B cell (primary cell): ENCODE measurements at places on chromosomes 7 and 10. TPM values are rescaled to one million over a fixed set of nuclear protein-coding genes. Genes with fewer than 3 reads are reported as not detected.
A peak's percentile ranks its signal among the peaks of the same experiment; 100 is the strongest.

GRCh38 chr7:116271161-116271913, 61.0 kb downstream of the TES start:
- no peak for DNase-seq

GRCh38 chr10:18142151-18142550, 1.9 kb downstream of the CACNB2 start:
- DNase-seq: no peak

CCDC7 gene
- total RNA-seq: 23.5 and 26.6 TPM in 2 replicates

GRCh38 chr10:123102673-123103072, 33.1 kb upstream of the HMX3 start:
- DNase-seq: no peak

DNA sequence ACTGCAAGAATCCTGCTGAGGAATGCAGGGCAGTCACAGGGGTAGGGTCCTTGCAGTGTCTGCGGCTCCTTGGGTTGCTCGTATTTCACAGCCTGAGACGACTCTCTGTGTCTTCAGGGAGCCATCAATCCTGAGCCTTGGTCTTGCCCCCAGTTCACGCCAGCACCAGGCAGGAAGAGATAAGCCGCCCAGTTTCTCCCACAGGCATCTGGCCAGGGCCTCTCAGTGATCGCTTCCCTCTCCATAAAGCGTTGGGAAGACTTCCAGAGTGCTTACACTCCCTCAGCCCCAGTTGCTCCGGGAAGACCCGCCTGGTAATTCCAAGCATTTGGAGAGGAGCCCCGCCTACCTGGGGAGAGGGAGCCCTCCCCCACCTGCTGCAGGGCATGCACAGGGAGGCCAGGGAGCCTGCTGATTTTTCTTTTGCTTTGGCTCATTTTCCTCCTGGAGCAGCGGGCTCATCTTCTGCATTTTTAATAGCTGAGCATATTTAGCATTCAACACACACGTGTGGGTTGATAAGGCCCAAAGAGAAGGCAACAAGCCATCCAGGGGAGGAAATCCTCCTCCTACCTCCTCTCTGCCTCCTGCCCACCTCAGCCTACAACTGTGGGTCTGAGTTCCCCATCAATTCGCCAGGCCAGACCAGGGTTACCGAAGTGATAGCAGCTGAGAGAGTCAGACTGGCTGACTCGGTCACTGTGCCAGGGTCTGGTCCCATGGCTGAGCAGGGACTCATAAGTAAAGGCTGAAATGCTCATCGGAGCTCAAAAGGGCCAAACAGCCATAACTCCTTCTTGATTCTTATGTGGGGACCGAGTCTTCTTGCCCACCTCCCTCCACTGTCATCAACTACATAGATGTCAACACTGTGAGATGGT, 74.4 kb upstream of the EFCAB10 start:
- DNase-seq: no peak

DNA sequence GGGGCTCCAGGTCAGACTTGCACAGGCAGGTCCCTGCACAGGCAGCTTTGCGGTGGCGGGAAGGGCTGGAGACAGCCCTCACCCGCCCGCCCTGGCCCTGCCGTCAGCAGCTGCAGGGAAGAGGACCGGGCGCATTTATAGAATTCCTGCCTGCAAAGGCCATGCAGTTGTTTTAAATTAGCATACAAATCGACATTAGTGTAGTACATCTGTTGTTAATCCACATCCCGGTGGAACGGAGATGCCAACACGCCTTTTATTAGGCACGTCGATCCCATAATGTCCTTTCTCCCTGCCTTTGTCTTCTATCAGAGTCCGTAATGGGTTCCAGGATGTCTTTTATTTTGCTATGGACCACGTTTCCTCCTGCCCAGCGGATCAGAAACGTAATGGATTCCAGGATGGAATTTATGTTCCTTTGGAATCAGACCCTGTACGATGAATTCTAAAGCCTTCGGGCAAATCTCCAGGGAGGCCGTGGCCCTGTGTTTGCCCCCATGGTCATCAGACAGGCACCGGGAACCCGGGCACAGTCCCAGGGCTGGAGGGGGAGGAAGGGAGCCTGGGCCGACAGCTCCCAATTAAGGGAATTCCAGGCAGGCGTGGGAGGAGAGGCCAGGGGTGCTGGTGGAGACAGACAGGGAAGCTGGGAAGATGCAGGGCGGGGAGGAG, 123.9 kb downstream of the COL26A1 start:
- no peak for DNase-seq

MRPS33 gene
- 25.3 and 30.1 TPM in 2 replicates for total RNA-seq

MBL2 gene
- total RNA-seq: not detected in 2 replicates

- DNase-seq: no peak
Observed at GRCh38 chr10:2981361-2981801, 86.0 kb upstream of the PFKP start.

DNA sequence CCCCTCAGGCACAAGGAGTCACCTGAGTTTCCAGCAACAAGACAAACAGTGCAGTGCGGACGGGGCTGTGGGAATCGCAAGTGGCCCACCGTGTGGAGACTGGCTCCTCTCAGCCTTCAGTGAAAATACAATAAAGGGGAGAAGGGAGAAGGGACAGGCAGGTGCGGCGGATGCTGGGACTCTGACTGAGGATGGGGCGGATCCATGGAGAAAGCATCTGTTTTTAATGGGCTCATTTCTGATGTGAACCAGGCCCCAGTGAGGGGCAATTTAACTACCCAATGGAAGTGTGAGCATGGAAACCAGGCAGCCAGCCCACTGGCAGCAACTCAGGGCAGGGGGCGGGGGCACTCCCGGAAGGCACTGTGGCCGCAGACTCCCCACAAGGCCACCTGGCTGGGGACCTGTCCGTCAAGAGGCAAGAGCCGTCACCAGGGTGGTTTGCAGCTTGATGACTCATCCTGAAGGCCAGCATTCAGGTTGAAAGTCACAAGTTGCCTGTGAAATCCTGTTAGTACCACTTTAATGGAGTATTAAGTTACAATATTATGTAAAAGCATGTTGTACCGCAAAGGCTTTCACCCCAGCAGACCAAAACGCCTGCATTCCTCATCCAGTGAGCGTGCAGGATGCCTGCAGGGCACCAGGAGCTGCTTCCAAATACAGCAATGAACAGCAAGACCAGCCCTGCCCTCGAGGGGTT, 476.4 kb downstream of the PTPRN2 start:
- DNase-seq: no peak

DNA sequence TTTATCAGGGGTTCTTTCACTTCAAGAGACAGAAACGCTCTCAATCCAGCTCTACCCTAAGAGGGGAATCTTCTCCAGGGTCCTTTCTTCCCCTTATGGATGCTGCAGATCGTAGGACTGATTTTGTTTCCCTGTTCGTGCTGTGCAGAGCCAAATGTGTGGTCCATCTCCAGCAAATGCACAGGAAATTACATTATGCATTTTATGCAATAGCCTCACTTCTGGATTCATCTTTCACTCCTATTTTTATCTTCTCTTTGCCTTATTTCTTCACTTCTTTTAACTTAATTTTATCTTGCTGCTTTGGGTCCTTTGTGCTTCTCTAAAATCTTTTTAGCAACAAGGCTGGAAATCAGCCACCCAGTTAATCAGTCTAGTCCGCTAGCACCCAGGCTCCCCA, 184.5 kb upstream of the INHBA start:
- no peak for DNase-seq

GRCh38 chr10:131641231-131641630, 259.6 kb upstream of the PPP2R2D start:
- no peak for DNase-seq

DNA sequence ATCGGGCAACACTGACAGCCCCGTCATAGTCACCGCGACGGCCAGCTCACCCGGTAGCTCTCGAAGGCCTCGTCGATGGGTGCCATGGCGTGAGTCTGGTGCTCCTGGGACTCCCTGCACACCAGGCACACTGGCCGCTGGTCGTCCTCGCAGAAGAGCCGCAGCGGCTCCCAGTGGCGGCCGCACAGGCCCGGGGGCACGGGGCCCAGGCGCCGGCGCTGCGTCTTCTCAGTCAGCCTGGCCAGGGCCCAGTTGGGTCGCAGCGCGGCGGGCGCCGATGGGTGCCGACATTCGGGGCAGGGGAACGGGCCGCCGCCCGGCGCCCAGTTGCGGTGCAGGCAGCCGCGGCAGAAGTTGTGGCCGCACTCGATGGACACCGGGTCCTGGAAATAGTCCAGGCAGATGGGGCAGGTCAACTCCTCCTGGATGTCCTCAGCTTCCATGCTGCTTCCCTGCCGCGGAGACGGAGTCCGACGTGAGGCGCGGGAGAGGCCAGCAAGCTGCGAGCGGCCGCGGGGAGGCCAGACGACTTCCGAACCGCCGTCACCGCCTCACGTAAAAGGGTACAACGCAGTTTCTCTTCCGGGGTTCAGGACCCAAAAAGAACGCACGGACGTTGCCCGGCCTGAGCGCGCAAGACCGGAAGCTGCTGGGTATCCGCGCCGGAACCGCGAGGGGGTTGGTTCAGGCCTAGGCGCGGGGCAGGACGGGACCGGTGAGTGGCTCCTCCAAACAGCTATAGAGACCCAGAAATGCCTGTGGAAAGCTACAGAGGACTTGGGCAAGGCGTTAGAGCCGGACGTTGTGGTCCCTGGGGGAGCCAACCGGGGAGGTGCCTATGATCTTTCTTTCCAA, at the start of gene TRIM4:
Gene TRIM4 (minus strand): TSS at position 572 of the 855 bp plus-strand sequence. CDS start 129 bp downstream, at position 443.
- peak; percentile 92 for DNase-seq

DNA sequence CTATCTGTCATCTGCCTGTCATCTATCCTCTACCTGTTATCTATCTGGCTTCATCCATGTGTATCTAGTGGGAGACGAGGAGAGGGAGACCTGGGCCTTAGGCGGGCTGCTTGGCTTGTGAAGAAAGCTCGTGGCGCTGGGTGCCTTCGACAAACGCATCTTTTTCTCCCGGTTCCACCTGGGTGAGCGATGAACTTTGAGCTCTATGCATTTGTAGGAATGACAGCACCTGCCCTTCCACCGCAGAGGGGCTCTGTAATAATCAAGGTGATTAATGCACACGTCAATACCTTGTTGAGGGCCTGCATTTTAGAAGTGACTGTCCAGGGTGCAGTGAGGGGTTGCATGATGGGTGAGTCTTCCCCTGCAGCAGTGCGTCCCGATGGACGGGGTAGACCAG, 2.6 kb upstream of the VIPR2 start:
- DNase-seq: no peak

DNA sequence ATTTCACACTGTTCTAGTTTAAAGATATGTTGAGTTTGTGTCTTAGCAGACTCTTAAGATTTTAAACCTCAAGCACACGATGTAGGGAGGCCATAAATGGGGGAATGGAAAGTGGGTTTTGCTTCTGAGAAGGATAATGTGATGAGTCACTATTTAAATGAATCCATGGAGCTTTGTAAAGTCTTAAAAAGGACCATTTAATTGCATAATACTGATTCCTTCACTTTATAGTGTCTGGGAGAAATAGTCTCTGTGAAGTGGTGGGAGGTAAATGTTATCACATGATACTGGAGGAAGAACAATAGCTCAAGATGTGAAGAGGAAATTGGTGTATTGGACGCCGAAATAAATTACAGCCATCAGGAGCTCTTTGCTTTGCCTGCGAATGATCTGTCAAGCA, 84.0 kb upstream of the MYO3A start:
- no peak for DNase-seq

DNA sequence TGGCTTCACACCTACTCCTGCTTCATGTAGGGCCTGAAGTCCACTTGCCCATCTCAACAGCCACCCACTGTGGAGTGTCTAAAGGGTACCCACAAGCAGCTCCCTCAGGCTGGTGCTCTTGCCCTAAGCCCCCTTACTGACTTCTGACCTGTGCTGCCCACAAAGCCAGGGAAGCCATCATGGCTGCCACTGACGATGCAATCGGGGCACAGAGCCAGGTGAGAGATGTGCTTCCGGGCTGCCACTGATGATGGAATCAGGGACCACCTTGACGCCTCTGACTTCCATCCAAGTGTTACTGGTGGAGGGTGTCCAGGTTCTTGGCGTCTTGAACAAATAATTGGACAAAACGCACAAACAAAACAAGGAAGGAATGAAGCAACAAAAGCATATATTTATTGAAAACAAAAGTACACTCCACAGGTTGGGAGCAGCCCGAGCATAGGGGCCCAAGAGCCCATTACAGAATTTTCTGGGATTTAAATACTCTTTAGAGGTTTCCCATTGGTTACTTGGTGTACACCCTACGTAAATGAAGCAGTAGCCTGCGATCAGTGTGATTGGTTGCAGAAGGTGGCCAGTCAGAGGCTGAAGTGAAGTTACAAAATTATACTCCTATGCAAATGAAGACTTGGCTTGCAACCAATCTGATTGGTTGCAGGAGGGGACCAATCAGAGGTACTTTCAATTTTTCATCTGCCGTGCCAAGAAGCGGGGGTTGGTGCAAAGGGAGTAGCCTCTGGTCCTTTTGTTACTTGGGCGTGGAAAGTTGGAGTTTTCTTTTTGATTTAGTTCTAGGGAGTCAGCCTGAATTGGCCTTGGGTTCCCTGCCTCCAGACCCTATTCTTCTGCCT, 4.5 kb downstream of the CPA2 start:
- DNase-seq: no peak

GRCh38 chr10:119542988-119543813, 682 bp upstream of the RGS10 start:
- peak; percentile 81 for DNase-seq

DNA sequence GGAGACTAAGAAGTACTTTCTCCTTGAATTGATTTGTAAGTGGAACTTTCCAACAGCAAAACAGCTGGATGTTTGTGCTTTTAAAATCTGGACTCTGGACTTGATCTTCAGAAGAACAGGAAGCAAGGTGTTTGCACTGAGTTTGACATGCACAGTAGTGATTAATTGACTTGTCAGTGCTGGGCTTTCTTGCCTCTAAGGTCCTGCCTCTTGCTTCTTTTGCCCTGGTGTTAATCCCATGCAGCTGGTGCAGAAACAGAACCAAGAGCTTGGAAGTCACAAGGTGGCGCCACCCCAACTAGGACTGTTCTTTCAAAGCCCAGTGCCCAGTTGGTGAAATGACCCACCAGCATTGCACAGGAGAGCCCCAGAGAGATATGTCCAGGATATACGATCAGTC, 66.8 kb upstream of the SEPHS1 start:
- no peak for DNase-seq

ARHGAP22 gene
- total RNA-seq: 2.0 and 4.5 TPM in 2 replicates

- DNase-seq: no peak
Observed at GRCh38 chr10:118948786-118949185, 80.7 kb upstream of the NANOS1 start.

ZNF488 gene
- total RNA-seq: not detected in 2 replicates

DNA sequence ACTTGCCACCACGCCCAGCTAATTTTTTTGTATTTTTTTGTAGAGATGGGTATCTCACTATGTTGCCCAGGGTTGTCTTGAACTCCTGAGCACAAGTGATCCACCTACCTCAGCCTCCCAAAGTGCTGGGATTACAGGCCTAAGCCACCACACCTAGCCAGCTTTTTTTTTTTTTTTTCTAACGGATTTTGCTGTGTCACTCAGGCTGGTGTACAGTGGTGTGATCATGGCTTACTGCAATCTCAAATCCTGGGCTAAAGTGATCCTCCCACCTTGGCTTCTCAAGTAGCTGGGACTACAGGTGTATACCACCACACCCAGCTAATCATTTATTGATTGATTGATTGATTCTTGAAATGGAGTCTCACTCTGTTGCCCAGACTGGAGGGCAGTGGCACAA, 106.0 kb upstream of the TRIM24 start:
- no peak for DNase-seq

DNA sequence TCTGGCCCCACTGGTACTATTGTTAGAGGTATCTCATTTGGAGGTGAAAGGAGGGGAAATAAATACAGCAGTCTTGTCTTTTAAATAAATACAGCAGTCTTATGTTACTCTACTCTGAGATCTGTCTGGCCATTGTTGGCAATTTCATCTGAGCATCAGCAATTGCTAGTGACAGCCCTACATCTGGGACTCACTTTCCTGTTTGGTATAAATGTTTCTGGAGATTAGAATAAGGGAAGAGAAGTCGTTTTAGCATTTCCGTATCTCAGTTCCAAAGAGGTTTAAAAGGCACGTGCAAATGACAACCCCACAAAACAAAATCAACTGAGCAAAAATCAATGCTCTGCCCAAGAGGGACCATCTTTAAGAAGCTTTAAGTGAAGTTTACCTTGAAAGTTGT, 18.1 kb upstream of the CNNM2 start:
- DNase-seq: no peak

SLC18A3 gene
- not detected in 2 replicates for total RNA-seq
